NCI-H1436 treated with DMSO at 0.1 percent for 48 hours (cell line): ENCODE measurements at places on chromosomes 7 and 10.

DNA sequence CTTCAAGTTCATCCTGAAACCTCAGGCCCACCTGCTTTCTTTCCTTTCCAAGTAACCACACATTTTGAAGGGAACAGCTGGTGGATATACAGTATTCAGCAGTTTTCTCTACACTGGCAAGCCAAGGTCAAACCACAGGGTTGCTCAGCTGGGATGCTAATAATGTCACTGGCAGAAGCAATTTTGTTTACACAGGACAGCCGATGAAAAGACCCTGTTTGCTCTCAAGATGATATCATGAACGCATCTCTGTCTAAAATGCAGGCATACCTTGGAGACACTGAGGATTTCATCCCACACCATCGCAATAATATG, 186.2 kb downstream of the USP6NL start:
- no peak for DNase-seq

DNA sequence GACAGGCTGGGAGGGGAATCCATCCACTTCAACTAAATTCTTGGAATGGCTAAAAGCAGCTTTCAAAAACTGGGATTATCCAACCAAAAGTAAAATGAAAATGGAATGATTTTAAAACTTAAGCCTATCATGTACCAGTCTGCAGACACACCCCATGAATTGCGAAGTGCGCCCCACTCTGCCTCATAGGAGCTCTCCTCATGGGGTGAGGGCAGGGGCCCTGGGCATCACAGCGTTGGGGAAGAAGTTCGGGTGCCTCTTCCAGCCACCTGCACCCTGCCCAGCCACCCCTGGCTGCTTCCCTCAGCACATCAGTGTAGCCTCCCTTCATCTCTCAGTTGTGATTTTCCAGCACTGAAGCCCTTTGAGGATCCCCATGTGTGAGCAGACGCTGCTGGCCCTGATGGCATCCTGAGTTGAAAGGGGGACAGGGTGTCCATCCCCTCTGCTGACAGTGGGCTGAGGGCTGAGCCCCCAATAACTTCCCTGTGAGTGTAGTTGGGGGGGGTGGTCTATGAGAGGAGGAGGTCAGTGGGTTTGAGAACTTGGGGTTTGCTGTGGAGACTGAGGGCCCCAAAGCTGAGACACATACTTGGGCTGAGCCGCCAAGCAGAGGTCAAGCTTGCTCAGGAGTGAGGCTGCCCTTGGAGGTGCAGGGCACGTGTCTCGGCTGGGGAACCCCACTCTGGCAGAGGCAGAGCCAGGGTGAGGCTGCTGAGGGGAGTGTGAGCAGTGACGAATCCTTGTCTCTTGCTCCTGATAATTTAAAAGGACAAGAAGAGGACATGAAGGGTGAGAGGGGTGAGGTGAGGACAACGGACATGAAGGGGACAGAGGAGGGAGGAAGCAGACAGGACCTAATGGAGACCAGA, 542.1 kb downstream of the TCERG1L start:
- no peak for DNase-seq

DNA sequence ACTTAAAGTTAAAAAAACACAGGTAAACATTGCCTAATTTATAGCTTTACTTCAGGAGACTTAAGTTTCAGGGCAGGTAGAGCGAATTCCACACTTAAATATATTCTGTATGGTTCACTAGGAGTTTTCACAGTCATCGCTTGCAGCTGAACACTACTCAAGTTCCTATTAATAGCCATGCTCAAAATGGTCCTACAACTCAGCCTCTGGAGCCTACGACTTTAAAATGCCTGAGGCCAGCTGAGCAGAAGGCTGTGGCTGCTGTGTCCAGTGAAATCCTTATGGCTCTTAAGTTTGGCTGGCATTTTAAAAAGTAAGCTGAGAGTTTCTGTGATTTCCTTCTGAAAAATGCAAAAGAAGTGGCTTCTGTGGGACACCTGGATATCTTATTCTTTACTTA, 105.4 kb upstream of the GLI3 start:
- DNase-seq: no peak

DNA sequence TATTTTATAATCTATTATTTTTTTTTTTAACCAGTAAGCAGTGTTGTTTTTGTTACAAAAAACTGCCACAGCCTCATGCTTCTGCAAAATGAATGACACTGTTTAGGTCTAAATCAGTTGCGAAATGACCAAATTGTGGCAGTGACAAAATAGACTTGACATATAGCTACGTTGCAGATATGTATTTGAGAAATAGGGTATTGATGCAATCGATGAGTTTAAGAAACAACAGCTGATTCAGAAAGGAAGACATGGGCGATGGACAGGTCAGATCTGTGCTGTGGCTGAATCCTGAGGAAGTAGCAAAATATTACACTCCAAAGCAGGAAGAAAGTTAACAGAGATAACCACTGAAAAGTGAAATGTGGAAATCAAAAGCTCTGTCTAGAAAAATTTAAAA, 89.0 kb upstream of the STEAP4 start:
- no peak for DNase-seq

DNA sequence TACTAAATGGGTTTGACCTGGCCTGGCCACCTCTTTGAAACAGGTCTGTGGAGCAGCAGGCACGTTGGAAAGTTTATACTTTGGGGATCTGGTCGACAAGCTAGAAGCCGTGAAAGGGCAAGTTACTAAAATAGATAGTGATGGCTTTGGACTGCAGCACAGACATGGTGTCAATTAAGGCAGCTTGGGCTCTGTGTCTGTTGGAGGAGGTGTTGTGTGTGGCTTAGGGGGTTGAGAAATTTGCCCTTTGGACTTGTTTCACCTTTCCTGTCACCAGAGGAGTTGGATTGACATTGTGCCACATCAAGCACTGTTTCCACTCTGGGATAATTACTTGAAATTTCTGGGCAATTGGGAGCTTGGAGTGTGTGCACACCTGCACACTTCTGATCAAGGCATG, 251.8 kb upstream of the MKI67 start:
- DNase-seq: no peak

GRCh38 chr7:2646680-2647571, 15.1 kb downstream of the TTYH3 start:
- DNase-seq: no peak

GRCh38 chr10:22259280-22259679, 41.5 kb upstream of the EBLN1 start:
- DNase-seq: no peak

GRCh38 chr10:119867317-119867716, 5.3 kb downstream of the MCMBP start:
- no peak for DNase-seq

DNA sequence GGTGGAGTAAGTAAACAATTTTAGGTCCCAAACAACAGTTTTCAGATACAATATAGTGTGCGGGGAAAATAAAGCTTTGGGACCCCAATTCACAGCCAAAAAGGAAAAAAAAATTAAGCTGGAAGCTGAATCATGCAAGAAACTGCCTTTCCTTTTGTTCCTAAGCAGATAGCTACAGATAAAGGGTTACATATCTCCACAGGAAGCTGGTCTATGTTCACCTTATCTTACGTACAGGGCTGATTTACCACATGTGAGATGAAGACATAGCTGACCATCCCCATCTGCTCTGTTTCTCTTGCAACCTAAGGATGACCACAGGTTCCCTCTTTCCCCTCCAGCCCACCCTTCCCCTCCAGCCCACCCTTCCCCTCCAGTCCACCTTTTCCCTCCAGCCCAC, 14.2 kb upstream of the PFKP start:
- no peak for DNase-seq
